ENCODE measurements at places on chromosomes 7 and 10.
A peak's percentile ranks its signal among the peaks of the same experiment; 100 is the strongest.

DNA sequence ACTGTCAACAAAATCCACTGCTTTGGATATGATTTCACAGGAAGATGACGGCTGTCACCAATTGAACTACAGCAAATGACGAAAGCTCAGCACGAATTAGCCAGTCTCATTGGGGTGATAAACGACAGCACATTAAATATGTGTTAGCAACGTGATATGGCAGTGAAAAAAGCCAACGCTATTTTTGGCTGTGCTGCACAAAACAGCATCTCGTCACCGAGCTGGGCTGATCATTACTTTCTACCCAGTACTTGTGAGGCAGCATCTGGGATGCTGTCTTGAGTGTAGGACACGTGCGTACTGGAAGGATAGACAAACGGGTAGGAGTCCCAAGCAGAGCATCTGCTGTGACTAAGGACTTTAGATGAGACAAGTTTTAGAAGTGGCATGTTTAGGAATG, 138.3 kb downstream of the EXOC4 start:
- DNase-seq: no peak

DNA sequence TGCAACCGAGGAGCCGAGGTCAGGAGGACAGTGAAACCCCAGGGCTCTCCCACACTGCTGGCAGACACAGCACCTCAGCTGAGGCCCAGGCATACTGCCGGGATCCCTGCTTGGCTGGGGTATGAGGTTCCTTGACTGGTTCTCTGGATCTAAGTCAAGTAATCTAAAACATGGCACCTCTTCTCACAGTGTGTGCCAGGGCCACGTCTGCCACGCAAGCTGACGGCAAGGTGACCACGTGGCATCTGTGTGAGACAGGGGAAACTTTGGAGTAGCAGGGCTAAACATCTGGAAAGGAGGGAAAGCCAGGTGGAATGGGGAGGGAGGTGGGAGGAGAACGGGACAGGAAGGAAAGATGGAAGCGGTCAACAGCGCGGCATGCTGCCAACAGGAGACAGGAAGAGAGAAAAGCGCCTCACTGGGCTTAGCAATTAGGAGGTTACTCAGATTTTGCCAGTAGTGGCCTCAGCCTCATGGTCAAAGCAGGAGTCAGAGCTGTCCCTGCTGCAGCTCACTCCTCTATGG, 103.7 kb downstream of the CXCL12 start:
- DNase-seq: peak; percentile 13

DNA sequence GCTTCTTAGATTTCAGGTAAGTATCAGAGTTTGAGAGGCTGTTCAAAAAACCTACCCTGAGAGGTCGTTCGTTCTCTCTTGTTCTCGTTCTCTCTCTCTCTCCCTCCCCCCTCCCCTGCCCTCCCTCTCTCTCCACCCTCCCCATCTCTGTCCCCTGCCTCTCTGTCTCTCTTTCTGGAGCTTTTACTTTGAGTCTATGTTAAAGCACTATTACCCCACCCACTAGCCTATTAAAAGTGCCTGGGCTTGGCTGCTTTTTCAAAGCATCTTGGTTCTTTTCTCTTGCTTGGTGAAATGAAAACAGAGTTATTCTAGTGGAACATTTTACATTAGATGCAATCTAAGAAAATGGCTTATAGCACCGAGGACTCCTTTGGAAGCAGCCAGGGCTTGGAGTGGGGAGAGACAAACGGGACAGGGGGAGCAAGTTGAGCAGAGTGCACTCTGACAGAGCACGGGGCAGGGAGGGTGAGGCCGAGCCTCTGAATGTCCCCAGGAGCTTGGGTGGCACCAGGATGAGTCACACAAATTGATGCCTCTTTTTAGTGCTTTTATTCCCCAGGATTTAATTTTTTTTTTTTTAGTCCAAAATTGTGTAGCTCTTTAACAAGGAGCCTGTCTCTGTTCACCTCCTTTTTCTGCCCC, 134.3 kb downstream of the CFAP58 start:
- peak; percentile 54 for DNase-seq

GRCh38 chr7:82805527-82805960, 357.1 kb downstream of the PCLO start:
- DNase-seq: no peak

- DNase-seq: no peak
These were observed 108.5 kb downstream of the SND1 start for GRCh38 chr7:127760436-127761031.

DNA sequence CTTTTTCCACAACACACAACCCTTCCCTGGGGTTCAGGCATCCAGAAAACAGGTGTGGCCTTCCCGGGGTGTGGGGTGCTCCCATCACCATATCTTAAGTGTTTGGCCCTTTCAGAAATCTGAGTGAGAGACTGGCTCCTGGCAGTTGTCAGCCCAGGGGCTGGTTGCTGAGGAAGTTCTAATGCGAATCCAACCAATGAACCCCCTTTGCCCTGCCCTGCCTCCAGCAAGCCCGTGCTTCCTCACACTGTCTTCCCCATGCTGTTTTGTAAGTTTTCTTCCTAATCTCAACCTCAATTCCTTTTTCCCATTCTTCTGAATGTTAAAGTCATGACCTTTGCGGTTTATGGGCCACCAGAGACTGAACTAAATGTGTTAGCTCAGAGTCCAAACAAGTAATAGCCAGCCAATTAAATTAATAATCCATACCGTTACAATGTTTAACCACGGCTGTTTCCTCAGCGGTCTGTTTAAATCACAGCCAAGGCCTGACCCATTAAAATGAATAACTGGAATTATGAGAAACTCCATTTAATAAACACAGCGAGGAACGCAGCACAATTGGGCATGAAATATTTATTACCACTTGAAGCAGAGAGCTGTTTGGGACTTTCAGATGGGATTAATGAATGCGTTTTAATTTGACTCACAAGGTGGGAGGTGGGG, 90.9 kb upstream of the TCF7L2 start:
- no peak for DNase-seq

GRCh38 chr10:5402798-5403197, 1.8 kb downstream of the TUBAL3 start:
- DNase-seq: no peak

DNA sequence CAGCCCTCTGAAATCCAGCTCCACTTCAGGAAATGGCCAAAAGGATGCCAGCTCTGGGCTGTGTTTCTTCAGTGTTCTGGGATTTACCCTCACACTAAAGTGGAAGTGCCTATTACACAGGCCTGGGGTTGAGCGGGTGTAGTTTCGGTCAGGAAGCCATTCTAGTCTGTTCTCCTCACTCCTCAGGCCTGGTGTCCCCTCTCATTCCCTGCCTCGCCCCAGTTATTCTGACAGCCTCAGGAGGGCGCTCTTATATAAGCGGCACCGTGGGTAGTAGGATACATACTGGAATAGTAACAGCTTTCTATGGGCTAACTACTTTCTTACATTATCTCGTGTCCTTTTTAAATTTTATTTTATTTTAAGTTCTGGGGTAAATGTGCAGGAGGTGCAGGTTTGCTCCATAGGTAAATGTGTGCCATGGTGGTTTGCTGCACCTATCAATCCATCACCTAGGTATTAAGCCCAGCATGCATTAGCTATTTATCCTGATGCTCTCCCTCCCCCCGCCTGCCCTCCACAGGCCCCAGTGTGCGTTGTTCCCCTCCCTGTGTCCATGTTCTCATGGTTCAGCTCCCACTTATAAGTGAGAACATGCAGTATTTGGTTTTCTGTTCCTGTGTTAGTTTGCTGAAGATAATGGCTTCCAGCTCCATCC, 12.2 kb upstream of the LGI1 start:
- no peak for DNase-seq

GRCh38 chr7:133048589-133048988, 33.3 kb downstream of the CHCHD3 start:
- DNase-seq: no peak

DNA sequence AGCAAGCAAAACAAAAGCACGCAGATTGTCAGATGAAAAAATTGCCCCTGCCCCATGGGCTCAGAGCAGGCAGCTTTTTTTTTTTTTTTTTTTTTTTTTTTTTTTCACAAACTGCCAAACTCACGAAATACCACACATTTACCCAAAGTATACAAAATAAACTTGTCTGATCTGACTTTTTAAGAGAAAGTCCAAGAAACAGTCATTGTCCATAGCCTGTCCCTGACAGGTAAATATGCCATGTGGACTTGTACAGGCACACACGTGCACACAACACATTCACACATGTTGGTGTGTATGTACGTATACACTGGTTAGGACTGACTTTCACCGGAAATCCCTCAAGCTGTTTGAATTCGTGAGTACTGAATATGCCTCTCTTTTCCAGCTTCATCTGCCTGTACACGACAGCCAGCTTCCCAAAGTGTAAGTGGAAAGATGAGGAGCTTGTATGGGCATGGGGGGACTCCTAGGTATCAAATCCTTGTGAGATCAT, 929 bp upstream of the HGF start:
- no peak for DNase-seq

DNA sequence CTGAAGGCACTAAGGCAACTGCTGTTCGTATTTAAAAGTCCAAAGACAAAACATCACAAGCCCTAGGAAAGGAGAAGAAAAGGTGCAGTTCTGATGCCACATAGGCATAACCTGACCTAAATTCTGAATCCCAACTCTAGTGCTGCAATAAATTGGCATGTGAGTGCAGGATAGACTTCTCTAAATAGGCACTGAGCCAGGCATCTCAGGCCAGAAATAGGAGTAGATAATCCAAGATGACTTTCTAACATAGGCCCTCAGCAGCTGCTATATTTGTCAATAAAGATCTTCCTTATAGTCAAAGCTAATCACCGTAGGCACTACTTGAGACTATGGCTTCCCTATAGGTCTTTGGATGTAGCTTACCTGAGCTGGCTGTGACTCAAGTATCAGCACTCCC, 1163.8 kb downstream of the SORCS1 start:
- DNase-seq: no peak

DNA sequence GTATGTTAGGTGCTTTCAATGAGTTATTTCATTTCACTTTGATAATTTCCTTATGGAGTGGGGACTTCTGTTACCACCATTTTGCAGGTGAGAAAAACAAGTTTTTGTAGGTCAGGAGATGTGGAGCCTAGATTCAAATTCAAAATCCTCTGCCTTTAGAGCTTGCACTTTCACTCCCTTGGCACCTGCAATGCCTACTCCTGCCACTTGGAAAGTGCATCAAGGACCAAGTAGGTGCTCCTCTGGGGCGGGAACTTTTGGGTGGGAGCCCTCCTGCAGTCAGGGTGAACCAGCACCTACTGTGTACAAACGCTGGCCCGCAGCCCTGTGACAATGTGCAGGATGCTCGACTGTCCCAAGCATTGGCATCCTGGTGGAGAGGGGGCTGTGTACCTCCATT, 199.0 kb downstream of the EMX2 start:
- DNase-seq: no peak

- DNase-seq: no peak
These were observed 20.2 kb upstream of the FHIP2A start for GRCh38 chr10:114801411-114801813.

- DNase-seq: no peak
These were observed 79.5 kb downstream of the CHST15 start for GRCh38 chr10:124013916-124014315.

DNA sequence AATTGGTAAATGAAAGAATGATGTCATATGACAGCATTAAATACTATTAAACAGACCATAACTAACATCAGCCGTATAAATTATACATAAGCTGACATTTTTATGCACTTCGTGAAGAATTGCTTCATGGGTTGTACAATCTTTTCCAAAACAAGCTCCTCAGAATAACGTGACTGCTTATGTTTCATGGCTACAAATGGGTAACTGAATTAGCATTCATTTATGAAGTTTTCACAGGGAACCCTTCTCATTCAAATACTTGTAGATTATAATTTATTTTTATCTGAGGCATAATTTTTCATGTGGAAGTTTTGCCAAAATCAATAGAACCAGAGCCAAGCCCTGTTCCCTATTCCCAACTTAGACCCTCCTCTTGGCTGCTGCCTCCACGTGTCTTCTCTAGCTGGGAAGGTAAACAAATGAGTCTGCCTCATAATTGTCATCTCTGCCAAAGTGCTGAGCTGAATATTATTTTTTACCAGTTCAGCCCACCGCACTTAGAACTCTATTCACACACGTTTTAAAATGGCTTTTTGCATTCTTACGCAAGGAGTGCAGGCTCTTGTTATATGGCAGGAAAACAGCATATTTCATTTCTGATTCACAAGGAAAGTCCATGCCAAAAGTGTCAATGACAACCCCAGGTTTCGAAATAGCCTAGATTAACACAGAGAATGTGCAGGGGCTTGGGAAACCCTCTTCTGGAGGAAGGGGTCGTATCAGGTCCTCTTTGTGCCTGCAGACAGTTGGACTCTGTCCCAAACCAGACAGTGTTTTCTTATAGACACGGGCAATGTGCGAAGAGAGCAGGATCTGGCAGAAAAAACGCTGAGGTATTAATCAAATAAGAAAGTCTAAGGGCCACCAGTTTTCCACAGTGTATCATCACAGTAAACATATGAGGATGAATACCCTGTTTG, 370.7 kb upstream of the MGMT start:
- DNase-seq: no peak

DNA sequence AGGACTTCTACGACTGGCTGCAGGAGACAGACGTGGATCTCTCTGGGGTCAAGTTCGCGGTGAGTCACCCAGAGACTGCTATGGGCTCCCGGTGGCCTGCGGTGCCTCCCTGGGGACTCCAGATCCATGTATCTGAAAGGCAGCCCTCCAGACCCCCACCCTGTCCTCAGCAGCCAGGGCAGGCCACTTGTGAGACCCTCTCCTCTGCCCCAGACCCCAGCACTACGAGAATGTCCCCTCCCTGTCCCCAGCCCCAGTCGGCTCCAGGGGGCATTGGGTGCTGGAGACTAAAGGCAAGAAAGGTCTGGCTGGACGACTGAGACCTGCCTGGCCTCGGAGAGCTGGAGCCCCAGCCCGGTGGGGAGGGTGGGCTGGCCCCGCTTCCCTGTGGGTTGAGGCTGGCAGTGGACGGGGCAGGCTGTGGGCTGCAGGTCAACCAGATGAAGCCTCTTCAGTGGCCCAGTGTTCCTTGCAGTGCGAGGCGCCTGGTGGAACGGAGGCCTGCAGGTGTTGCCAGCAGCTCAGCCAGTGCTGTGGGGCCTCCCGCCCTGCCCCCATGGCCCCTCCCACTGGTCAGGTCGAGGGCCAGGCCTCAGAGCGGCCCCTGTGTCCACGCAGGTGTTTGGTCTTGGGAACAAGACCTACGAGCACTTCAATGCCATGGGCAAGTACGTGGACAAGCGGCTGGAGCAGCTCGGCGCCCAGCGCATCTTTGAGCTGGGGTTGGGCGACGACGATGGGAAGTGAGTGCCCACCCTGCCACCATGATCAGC, 13.8 kb downstream of the TMEM120A start:
- DNase-seq: no peak

DNA sequence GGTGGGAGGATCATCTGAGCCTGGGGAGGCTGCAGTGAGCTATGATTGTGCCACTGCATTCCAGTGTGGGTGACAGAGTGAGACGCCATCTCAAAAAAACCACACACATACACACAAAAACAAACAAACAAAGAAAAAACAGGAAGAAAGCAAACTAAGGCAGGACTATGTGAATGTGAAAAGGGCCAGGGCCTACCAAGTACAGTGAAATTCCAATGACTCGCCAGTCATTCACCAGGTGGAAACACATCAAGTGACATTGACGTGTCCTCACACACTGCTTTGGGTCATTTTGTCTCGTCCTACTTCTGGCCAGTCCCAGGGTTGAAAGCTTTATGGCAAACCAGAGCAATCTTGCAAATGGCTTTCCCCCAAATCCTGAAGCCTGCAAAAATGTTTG, 79.9 kb downstream of the HIP1 start:
- DNase-seq: no peak
